GM18507 (cell line): ENCODE measurements at places on chromosomes 12 and 14.
A peak's percentile ranks its signal among the peaks of the same experiment; 100 is the strongest.

DNA sequence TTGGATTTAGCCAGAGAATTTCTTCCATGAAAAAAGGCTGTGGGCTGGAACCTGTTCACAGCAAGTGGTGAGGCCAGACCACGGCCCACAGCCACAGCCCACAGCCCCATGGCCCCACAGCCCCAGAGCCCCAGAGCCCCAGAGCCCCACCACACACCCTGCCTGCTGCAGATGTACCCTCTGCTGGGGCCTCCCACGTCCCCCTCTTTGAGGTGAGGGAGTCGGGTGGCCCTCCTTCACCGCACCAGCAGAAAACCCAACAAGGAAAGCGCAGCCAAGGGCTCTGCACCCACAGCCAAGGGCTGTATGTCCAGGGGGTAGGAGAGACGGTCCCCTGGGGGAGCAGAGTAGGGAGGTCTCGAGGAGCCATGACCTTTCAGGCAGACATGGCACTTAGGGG is 327.5 kb upstream of the DIO3 start:
- no peak for DNase-seq

DNA sequence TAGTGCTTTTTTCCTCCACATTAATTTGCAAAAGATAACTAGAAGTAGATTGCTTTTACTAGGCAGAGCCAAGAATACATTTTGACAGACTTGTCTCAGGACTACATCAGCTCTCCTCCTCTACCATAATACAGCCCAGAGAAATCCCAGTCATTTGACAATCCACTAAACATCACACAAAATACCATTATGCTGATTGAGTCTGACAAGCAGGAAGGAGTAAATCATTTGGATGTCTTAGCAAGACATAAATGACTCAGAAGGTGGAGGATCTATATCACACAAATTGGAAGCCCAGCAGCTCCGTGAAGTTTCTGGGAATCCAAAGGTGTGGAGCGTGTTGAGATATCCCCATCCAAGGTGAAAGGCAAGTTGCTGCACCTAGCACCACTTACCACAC is 75.4 kb upstream of the FKBP4 start:
- no peak for DNase-seq

DNA sequence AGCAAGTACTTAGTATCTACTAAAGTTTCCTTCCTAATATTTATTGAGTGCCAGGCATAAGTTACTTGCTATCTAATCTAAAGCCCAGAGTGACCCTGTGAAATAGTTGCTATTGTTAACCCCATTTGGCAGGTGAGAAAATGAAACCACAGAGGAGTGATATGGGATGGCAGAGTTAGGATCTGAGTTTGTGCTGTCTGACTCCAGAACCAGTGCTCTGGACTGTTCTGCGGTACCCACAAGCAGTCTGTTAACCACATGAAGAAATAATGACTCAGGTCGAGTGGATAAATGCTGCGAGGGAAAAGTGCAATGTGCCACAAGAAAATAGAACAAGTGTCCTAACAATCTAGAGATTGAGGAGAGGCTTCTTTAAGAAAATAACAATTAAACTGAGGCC is 60.7 kb upstream of the GZMB start:
- DNase-seq, result no peak

GRCh38 chr12:46267825-46268582 is 839 bp downstream of the SLC38A1 start:
- DNase-seq, result no peak

DNA sequence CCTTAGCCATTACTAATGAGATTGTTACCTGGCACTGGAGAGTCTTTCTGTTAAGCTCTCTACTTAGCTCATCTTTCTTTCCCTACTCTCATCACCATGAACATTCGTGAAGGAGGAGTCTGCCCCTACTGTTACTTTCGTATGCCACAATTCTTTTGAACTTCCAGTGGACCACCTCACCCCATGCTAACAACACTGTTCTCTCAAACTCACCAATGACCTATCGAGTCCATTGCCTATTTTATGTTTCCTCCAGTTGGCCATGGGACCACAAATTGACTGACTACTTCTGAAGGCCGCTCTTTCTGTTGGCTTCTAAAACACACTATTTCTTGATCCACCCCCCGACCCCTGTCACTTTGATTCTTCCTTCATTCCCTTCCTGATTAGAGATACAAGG is 192.4 kb upstream of the GZMB start:
- DNase-seq, result no peak

DNA sequence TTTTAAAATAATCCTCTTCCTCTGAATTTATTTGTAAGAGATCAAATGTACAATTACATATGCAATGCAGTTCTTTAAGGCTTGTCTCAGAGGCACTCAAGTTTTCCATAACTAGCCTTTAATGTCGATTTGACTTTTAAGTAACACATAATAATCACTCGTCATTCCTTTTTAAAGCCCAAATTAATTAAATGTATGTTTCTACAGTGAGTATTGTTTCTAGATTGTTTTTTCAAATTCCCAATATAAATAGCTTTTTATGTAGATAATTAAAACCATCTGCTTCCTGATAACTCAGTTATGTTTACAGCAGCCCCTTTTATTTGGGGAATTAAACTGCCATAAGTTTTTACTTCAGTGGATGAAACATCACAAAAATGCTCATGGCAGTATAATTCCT is 185.1 kb downstream of the ETNK1 start:
- no peak for DNase-seq

DNA sequence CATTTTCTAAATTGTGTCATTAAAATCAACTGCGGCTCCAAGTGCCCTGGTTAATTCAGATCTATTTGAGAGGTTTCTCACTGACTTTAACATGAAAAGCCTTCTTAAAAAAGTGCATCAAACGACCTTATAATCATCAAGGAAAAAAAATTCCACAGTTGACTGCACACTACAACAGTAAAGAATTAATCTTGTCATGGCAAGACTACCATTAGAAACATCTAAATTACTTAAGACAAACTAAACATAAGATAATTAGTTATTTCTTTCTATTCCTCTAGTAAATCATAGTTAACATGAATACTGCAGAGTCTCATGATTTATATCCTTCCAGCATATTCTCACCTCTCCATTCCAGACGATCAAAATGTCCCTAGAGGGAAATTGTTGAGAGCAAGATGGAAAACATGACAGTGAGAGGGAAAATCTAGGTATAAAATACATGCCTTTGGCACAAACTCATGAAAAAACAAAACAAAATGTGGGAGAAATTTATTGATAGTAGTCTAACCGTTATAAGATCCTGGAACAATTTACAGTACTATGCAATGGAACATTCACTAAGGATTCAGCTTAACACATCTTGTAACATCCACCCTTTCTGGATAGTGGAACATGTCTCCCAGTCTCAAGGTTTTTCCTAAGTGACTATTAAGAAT is 112.5 kb downstream of the PRKD1 start:
- DNase-seq, result no peak

GRCh38 chr12:1837541-1838204 is 17.3 kb downstream of the LRTM2 start:
- no peak for DNase-seq

DNA sequence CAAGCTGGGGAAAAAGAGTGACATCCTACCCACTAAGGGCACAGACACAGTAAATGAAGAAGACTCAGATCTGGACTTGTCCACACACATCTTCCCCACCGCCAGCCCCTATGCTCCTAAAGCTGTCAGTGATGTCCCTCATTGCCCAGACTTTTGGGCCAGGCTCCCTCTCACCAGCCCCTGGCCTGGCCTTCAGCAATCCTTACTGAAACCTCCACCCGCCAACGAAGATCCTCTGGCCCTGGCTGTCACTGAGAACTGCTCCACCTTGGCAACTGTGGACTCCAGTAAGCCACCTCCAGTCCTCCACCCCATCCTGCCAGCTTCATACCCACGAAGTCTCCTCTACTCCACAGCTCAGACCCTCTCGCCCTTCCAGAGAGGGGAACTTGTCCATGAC is 23.3 kb downstream of the FIGNL2 start:
- no peak for DNase-seq

GRCh38 chr12:62846491-62846890 is 88.5 kb downstream of the PPM1H start:
- no peak for DNase-seq

GRCh38 chr12:46452061-46452615 is 79.6 kb upstream of the SLC38A2 start:
- no peak for DNase-seq

GRCh38 chr14:65170768-65171507 is 68.6 kb upstream of the MAX start:
- no peak for DNase-seq

DNA sequence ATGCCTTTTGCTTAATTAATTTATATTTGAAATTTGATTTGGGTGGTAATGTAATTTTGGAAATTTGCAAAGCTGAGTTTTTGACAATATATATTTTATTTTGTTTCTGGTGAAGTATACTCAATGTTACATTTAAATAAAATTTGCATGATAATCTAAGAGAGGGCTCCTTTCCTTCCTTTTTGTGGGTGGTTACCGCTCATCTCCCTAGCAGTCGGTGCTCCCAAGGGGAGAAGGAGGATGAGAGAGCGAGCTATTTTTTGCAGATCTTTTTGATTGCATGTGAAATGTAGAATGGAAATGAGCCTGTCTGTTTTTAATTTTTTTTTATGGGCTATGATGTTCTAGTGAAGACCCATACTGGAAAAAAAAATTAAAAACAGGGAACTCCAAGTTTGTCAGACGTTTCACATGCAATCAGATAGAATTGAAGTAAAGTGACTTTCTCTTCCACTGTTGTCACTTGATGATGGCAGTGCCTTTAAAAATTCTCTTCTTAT is 39.8 kb downstream of the MSRB3 start:
- no peak for DNase-seq

DNA sequence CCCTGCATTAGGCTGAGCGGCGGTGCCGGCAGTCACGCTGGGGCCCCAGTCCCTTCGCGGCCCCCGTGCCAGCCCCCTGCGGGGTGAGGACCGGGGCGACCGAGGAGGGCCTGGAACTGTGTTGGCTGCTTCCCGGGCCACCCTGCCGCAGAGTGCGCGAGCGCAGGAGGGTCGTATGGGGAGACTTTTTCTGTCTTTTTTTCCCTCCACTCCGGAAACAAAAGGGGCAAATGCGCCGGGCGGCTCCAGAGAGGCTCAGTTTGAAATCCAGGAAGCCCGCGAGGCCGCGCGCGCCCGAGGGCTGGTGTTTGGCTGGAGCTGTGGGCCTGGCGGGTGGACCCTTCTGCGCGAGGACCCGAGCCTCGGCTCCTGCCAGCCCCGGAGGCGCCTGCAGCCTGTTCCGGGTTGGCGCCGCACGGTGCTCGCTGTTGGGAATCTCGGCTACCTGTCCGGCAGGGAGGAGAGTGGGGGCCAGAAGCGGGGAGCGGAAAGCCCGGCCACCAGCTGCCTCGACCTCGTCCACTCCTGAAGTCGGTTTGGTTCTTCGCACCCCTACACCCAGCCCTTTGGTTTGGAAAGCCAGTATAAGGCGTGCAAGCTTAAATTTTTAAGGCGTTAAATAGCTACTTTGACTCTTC is 638 bp downstream of the PLEKHG3 start:
- DNase-seq, result no peak

GRCh38 chr12:123494124-123494851 is 36.3 kb downstream of the SNRNP35 start:
- no peak for DNase-seq

GRCh38 chr14:36183402-36183801 is 6.9 kb upstream of the PTCSC3 start:
- DNase-seq, result no peak

DNA sequence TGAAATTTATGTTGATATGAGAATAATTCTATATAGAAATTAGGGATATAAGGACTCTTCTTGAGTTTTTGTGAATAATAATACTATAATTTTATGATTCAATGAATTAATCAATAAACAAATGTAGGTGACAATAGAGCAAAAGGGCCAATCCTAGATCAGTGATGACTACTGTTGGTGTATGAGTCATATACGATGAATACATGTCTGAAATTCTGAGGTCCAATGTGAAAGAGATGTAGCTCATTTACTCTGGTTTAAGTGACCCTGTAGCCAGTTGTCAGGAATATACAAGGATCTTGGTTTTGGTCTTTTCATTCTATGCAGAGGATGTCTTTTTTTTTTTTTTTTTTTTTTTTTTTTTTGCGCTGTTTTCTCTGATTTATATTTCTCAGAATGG is 72.1 kb upstream of the RTL1 start:
- no peak for DNase-seq

DNA sequence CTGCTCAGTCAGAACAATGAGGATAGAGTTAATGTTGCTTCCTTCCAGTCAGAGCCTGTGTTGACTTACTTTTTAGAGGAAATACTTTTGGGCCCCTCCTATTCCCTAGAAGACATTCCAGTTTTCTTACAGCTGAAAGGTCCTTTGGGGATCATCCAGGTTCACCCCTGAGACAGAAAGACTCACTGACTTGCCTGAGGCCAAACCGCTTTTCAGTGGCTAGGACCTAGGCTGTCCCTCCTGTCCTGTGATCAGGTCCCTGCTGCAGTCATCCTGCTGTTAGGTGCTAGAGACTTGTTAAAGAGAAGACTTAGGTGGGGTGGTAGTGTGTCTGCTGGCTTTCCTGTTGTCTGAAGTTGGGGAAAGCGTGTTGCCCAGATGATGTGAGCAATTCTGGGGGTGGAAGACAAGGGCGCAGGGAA is 39.6 kb downstream of the SUSD6 start:
- no peak for DNase-seq

- no peak for DNase-seq
Measured at GRCh38 chr14:97156705-97157104, 359.5 kb downstream of the VRK1 start.

- DNase-seq, result no peak
Measured at GRCh38 chr14:29446971-29447370, 480.7 kb downstream of the PRKD1 start.

DNA sequence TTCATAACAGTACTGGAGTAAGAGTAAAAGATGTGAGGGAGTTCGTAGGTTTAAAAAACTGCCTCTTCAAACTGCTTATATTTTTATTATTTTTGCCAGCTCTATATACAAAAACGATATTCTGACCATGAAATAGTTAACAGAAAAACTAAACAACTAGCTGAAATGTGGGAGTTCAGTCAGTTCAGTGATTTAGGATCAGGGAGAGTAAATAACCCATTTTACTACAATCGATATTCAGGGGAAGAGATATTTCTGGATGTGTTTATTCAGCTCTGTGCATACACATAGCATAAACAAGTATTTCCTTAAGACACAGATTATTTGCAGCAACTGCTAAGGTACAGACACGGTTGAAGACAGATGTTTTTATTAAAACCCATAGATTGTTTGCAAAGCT is 470.9 kb downstream of the TMTC2 start:
- DNase-seq, result no peak

DNA sequence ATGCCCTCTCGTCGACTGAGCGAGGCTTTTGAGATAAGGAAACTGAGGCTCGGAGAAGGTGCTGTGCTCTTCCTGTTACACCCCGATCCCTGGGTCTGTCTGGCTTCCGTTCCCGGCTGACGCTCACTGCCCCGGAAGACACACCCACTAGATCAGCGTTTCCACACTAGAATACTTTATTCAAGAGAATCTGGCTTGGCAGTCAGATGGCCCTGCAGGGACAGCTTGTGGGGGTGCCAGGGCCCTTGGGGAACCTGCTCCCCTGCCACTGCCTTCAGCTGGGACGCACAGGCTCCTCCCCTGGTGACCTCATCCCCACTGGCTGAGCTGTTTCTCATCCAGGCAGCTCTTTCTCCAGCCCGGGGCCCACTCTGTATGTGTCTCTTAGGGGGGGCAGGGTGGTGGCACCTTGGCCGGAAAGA is 13.7 kb downstream of the PGF start:
- peak; percentile 48 for DNase-seq
